ENCODE measurements at places on chromosomes 2 and 18. TPM values are rescaled to one million over a fixed set of nuclear protein-coding genes. Genes with fewer than 3 reads are reported as not detected.

ZNF804A gene
- not detected for total RNA-seq

REG3G gene
- not detected for total RNA-seq

SERPINB13 gene
- 9.2 TPM for total RNA-seq

TMEM247 gene
- not detected for total RNA-seq

UGT1A3 gene
- 0.24 TPM for total RNA-seq

KATNAL2 gene
- total RNA-seq, result under 0.01 TPM

STON1 gene
- 0.21 TPM for total RNA-seq

FAM237A gene
- total RNA-seq, result not detected

TMEM200C gene
- under 0.01 TPM for total RNA-seq

MAP3K19 gene
- not detected for total RNA-seq

INO80B gene
- total RNA-seq, result 10.4 TPM

COL4A3 gene
- under 0.01 TPM for total RNA-seq

CNGA3 gene
- total RNA-seq, result not detected

DYNAP gene
- total RNA-seq, result not detected

CFAP65 gene
- total RNA-seq, result under 0.01 TPM

ALPP gene
- not detected for total RNA-seq
